ENCODE measurements at places on chromosomes 11 and 22.
A peak's percentile ranks its signal among the peaks of the same experiment; 100 is the strongest.

- peak; percentile 65 for DNase-seq
Observed at GRCh38 chr11:114280696-114281095, 15.5 kb upstream of the NNMT start.

GRCh38 chr11:126006068-126006467 lies 56.6 kb downstream of the CDON start:
- DNase-seq: no peak

DNA sequence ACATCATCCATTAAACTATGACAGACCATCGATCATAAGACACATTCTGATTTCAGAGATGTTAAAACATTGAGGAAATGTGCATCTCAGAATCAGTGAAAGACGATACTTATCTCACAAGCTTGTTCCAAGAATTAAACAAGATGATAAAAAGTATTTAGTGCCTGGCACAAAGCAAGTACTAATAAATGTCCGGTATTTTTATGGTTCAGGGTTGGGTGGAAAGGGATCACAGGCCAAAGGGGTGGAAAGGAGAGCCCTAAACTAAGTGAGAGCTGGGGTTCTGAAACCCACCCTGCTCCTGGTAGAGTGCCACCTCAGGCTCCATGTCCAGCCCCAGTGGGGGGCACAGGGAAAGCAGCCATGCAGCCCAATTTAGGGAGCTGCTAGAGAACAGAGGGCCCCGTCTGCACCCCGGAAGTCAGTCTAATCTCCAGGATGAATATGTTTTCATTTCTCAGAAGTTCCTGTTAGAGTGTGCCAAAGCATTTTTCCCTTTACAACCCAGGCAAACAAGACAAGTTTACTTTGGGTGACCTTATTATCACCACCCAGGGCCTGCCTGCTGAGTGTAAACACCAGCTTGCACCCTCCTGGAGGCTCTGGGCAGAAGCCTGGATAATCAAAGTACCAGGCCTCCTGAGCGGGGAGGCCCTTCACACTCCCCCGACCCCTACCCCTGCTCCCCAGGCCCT lies 3.8 kb upstream of the CREB3L1 start:
- no peak for DNase-seq

GRCh38 chr11:81470446-81470845 lies 1263.2 kb downstream of the FAM181B start:
- DNase-seq: no peak

DNA sequence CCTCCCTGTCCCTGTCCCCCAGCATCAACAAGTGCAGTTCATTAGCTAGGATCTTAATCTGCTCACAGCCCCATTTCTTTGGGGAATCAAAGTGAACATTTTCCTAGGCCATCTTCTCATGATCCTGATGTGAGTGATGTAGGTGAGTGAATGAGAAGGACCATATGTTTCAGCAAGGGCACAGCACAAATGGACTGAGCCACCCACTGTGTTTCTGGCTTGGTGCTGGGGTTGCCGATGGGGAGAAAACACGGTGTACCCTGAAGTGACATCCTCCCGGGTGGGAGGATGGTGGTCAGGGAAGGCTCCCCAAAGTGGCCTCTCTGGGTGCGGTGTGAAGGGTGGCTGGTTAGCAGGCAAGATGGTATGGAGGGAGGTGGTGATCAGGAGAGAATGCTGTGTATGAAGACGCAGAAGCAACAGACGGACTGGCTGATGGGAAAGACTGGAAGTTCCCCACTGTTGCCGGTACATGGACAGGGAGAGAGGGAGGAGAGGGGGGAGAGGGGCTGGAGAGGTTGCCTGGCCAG lies 72.2 kb downstream of the JAM3 start:
- DNase-seq: no peak

GRCh38 chr11:32870676-32871075 lies 21.9 kb upstream of the QSER1 start:
- no peak for DNase-seq

- peak; percentile 26 for DNase-seq
Observed at GRCh38 chr22:46377525-46378425, 42.3 kb downstream of the TRMU start.

- DNase-seq: peak; percentile 77
Observed at GRCh38 chr11:128814856-128815705, 52.0 kb downstream of the KCNJ1 start.

- DNase-seq: no peak
Observed at GRCh38 chr11:76361374-76361773, 19.6 kb downstream of the THAP12 start.

GRCh38 chr11:108498816-108499408 lies 728 bp upstream of the POGLUT3 start:
- DNase-seq: peak; percentile 25

DNA sequence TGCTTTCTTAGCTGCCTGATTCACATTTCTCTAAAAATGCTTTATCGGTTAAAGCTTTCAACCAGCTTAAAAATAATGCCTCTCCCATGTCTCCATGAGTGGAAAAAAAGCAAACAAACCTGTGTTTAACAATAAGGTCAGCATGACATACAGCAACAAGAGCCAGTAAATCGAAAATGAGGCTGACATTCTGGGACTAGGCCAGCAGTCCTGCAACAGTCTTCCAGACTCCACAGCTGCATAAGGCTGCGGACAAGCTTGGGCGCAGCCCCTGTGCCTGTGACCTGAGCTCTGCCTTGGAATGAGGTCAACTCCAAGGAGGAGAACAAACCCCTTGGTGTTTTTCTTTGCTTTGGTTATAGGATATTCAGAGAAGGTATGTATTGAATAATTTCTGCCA lies 95.5 kb downstream of the PGR start:
- peak; percentile 70 for DNase-seq

DNA sequence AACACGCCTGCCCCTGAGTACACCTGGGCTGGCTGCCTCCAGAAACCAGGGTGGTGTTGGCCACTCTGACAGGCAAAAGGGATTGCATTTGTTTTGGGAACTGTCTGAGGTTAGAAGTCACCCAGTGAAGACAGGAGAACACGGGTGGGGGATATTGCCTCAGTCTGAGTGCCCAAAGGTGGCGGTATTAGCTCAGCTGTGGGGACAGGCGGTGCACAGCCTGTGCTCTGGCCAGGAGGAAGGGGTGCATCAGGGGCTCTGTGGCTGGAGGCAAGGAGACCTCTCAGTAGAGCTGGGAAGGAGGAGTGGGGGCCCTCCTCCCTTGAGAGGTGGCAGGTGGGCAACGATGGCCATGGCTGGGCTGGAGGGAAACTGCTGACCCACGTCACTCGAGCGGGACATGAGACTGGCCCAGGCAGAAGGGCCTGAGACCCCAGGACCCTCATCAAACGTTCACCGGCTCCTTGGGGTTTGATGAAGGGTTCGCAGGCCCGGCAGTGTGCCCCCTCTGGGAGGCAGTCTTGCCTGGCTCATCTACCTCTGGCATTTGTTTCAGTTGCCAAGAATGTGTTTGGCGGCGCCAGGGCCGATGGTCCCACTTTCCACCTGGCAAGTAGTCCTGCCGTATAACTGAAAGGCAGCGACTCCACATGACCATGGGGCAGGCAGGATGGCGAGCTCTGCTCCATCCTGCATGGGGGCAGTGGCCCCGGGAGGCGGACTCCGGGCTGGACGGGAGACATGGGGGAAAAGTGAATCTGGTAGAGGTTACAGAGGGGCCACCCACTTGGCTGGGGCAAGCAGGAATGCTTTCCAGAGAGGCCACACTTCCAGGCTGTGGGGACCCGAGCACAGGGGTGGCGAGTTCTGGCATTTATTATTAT lies 52.8 kb upstream of the SMIM38 start:
- peak; percentile 18 for DNase-seq

- no peak for DNase-seq
Observed at GRCh38 chr11:36899800-36900199, 301.8 kb upstream of the RAG2 start.

GRCh38 chr22:48884786-48885185 lies 942.9 kb downstream of the BRD1 start:
- DNase-seq: peak; percentile 10

DNA sequence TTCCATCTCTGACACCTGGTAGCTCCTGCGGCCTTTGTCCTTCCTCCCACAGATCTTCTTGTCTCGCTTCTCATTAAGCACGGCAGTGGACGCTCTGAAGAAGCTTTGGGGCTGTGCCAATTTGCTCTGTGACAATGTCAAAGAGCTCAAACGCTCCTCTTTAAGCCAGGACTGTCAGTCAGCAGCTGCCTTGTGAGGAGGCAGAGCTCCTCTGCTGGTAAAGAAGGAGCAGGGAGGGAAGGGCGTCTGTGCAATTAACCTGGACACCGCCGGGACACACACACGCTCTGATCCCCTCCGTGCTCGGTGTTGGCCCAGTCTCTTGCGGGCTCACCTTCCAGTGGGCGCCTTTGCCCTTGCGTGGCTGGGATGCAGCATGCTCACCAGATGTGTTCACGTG lies 373.9 kb downstream of the BRD1 start:
- no peak for DNase-seq

- DNase-seq: no peak
Observed at GRCh38 chr11:114348200-114349191, 51.8 kb downstream of the C11orf71 start.

GRCh38 chr22:12601870-12602779 lies 2925.9 kb upstream of the OR11H1 start:
- peak; percentile 46 for DNase-seq

GRCh38 chr22:42376711-42377554 lies 55.3 kb downstream of the NFAM1 start:
- peak; percentile 86 for DNase-seq

DNA sequence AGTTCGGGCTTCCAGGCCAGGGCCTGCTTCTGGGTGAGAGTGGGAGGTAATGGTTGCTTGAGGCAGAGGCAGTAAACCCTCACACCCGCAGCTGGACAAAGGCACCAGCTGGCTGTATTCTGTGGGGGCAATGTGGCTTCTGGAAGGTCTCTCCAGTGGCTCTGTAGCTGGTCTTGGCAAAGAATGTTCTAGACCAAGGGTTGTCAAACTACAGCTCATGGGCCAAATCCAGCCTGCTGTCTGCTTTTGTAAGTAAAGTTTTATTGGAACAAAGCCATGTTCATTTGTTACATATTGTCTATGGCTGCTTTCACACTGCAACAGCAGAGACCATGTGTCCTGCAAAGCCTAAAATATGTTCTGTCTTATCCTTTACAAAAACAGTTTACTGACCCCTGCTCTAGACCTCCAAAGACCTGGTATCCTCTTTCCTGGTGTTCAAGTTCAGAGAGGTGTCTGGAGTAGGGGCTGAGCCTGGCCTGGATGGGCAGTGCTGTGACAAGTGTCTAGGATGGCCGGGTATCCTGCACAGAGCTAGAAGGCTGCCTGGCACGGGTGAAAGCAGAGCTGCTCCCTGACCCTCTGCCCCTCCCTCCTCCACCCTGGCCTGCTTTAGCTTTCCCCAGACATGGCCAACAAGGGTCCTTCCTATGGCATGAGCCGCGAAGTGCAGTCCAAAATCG lies 3.4 kb downstream of the TAGLN start:
- DNase-seq: peak; percentile 21

DNA sequence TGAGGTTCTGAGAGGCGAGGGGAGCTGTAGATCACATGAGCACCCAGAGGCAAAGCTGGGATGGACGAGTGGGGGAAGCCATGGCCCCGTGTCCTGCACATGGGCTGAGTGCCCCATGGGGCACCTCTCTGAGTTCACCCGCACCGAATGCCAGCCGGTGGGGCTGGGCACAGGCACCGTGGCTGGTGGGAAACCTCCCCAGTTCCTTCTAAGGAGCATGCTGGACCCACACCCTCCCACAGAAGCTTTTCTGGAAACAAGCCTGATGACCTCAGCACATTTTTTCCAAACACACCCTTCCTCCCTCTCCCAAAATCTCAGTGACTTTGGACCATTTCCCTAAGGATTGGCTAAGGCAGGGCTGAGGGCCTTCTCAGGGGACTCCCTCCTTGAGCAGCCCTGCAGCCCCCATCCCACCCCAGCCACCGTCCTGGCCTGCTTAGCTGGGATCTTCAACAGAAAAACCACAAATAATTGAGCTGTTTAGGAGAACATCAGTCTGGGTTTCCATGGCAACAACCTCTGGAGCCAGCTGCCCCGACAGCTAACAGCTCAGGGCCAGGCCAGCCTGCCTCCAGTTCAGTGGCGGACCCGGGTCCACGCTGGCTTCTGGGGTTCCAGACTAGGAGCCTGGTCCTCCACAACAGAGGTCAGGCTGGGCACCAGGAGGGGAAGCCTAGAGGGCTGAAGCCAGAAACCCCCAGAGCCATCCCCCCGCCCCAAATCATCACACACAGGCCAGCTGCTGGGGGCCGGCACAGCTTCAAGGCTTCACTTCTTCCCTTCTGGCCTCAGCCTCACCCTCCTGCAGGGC lies 18.1 kb upstream of the LINC01488 start:
- peak; percentile 64 for DNase-seq

DNA sequence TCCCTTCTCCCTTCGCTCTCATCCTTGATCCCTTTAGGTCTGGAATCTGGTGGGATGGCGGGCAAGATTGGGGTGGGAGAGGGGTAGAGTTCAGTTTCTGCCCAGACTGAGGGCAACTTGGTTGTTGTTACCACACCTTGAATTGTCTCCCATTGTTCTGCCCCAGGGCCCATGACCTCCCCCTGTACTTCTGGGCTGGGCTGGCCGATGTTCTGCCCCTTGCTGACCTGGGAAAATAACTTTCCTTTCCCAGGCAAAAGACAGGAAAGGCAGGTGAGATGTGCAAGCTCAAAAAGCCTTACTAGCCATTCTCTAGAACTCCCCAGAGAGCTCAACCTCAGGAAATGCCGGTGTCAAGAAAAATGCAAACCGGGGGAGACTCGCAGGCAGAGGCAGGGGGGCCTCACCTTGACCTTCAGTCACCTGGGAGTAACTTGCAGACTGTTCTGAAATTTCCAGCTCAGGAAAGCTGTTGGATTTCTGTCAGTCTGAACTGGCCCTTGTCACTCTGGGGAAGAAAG lies 32.4 kb upstream of the EIF3D start:
- DNase-seq: no peak

DNA sequence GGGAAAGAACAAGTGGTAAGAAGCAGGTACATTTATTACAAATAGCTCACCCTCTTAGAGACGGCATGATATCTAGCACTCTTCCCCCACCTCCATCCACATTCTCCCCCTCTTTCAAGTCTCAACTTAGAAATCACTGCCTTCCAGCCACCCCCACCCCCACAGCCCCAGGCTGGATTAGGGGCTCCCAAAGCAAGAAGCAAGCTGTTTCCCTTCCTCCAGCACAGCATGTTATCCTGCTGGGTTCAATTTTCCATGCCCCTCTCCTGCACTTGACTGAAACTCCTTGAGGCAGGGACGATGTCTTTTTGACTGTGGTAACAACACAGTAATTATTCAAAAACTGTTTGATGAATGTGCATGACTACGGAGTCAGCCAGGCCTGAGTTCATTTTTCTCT lies 350.7 kb downstream of the LARGE1 start:
- DNase-seq: no peak

DNA sequence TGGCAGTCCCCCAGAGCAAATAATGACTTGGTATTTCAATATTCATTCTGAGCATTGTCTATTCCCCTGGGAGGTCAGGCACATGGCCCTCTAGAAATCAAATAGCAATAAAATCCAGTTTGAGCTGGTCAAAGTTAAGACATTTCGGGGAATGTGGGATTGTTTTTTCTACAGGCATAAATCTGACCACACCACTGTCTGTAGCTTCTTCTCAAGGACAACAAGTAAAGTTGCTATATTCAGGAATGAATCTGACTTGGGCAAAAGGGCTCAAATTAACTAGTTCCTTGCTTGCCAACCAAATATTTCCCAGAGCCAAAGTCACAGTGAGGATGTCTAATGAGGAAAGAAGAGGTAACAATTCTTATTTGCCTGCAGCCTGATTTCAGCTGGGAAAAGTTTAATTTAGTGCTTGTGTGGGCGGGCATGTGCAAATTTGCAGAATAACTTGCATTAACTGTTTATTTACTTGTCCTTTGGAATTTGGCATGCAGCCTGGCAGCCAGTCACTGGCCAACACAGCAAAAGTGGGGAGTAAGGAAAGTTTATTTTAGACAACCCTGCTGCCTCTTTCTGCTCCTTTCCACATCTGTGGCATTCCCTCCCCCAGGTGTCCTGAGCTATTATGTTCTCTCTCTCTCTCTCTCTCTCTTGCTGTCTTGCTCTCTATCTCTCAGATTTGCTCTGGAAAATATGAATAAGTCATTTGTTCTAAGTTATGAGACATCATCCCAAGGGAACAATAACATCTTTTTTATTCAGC lies 51.2 kb upstream of the ARHGAP20 start:
- DNase-seq: no peak
